NCI-H226 (cell line): ENCODE measurements at places on chromosomes 3 and 15.

- no peak for DNase-seq
Measured at GRCh38 chr15:60077581-60078359, 73.7 kb downstream of the FOXB1 start.

- DNase-seq, result no peak
Measured at GRCh38 chr3:57048052-57048671, 12.3 kb upstream of the SPATA12 start.

- no peak for DNase-seq
Measured at GRCh38 chr15:90495067-90495466, 34.7 kb upstream of the CRTC3 start.

- no peak for DNase-seq
Measured at GRCh38 chr3:193830791-193831191, 237.8 kb downstream of the OPA1 start.

- no peak for DNase-seq
Measured at GRCh38 chr3:119219069-119219468, 21.6 kb downstream of the B4GALT4 start.

- no peak for DNase-seq
Measured at GRCh38 chr3:79175870-79176269, 591.9 kb downstream of the ROBO1 start.

DNA sequence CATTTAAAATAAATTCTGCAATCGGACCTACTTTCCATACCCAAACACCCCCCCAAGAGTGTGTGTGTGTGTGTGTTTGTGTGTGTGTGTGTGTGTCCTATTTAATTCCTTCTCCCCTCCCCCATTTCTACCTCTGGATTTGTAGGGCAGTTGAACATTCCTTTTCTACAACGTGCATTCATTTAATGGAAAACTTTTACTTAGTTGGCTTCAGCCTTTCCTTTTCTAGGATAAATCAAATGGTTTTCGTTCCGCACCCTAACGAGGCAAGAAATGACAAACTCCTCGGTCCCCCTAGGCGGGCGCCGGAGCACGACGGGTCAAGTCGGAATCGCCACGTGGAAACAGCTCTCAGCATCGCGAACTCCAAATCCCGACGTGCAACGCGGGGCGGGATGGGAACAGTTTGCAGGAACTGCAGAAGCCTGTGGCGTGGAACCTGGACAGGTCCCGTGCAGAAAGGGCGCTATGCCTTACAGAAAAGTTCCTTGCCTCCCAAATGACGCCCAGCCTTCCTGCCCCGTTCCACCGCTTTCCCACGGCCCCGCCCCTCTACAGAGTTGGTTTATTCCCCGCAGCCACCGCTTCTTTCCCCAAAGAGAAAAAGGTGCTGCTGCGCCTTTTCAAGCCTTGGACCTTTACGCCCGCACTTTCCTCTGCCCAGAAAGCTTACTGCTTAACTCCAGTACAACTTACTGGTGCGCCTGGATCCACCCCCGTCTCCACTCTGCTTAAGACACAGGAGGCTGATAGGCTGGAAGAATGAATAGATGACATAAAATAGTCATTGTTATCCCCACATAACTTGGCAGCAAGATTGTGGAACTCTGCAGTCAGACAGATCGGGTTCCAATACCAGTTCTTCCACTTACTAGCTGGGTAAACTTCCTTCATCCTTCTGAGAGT, 1.1 kb upstream of the EIF2B5 start:
- DNase-seq, result peak; percentile 66

DNA sequence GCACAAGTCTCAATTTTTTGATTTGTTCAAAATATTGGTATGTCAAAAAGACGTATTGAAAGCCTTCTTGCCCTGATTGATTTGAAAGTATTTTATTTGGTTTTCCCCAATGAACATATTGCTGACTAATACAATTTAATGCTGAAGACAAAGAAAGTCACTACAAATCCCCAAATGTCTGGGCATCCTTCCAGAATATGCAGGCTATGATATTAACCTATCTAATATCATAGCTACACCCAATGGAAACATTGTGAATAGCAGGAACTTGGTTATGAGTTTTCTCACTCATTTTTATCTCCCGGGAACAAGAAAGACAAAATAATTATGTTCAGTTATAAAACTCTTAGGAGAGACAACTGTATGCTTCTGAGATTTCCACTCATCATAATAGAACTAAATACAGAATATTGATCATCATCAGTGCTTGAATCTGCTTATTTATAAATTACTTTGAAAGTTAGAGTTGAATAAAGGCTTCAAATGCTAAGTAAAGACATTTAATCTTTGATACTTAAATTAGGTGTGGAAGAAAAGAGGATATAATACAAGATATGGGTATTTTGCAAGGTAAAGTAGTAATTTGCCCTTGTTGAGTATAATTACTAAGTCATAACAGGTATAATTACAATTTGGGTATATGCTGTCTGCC, 483.9 kb downstream of the RBMS3 start:
- peak; percentile 67 for DNase-seq

DNA sequence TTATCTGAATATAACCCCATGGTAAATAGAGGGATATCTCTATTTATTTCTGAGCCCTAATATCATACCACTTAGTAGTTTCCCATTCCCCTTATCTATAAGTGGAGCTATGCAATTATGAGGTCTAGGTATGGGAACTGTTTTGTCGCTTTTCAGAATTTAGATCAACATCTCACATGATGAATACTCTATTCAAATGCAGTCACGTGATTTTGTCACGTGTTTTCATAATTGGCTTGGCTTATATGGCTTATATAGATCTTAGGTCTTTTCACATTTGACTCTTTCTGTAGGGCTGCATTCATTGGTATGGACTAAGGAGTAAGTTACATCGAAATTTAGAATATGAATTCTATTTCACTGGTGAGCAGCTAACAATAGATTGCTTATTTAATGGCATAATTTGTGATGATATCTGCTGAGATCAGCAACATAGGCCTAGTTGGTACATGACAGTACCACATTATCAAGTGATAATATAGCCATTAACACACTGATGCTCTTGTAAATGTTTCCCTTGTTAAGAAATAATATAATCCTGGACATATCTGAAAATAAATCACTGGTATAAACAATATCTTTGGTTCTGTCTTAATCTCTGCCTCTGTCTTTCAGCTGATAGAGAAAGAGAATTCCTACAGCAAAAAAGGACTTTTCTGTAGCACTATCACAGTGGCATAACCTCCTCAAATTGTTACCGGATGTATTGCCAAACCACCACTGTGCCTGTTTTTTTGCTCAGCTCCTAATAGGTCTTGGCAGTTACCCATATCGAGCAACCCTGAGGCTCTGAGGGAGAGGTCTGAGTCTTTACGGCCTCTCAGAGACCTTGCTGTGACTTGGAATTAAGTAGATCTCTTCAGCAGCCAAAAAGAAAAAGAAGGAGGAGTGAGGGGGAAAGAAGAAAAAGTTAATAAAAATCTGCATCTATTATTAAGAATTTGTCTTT, 357.1 kb downstream of the ZPLD1 start:
- DNase-seq, result peak; percentile 59

GRCh38 chr3:71987828-71988227, 202.9 kb upstream of the PROK2 start:
- no peak for DNase-seq

DNA sequence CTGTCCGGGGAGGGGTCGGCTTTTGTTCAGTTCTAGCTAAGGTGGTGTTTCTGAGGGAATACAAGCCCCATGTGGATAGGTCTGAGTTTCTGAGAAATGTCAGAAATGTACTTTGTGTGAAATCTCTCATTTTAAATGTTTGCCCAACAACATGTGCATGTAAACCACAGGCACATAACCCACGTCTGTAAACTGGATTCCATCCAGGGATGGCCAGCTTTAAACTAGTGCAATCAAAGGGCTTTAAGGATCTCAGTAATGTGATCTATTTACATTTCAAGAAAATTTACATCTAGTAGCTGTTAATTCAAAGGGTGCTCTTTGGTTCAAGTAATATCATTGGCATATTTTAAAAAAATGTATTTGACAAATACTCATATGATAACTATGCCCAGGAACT, 52.0 kb downstream of the POLR2M start:
- DNase-seq, result no peak

GRCh38 chr3:109081746-109082510, 36.0 kb downstream of the MORC1 start:
- DNase-seq, result peak; percentile 4

- no peak for DNase-seq
Measured at GRCh38 chr3:134852893-134853351, 57.9 kb downstream of the EPHB1 start.

GRCh38 chr3:105965384-105965783, 96.6 kb upstream of the CBLB start:
- DNase-seq, result peak; percentile 47

- DNase-seq, result no peak
Measured at GRCh38 chr3:78277220-78277619, 1237.3 kb downstream of the ROBO2 start.

GRCh38 chr3:47418167-47419082, 37.6 kb downstream of the PTPN23 start:
- DNase-seq, result no peak

DNA sequence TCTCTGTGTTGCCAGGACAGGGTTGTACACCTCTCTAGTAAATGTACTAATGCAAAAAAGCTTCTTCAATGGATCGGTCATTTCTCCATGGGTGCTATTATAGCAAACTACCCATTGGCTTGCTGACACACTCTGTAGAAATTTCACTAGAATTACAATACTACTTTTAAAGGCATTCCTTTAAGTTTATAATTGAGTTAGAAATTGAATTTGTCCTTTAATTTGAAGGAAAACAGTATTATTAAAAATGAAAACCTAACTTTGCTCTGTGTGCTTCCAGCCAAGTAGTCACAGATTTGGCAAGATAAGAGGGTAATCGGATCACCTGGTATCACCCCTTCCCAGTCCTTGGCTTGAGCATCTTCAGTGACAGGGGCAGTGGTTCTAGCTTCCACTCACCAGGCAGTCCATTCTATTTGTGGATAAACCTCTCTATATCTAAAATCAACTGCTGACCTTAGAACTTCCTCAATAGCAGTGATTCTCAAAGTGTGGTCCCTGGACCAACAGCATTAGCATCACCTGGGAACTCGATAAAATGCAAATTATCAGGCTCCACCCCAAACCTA, 93.2 kb downstream of the GHSR start:
- no peak for DNase-seq

DNA sequence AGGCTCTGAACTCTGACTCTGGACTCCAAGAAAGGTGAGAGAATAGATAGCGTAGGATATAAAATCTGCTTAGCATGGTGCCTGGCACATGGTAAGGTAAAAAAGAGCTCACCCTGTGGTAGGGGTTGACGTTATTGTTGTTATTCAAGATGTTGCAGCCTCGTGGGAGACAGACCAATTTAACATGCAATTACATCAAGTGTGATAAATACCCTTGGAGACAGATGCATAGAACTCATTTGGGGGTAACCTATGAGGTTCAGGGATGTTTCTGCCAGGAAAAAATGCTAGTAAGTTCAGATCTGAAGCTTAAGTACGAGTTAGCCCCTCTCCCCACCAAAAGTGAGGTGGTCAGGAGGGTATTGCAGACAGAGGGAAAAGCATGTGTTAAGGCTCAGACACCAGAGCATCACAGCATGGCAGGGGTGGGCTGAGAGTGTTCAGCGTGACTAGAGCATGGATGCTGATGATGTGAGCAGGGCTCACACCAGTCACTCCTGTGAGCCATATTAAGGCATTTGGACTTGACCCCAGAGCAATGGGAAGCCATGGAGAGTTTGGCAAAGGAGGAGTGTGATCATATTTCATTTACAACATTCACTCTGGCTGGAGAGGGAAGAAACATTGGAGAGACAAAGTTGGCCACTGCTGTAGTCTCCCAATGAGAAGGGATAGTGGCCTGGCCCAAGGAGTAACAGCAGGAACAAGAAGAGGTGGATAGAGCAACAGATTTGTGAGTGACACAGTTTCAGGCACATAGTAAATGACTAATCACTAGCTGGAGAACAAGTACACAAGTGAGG, 181.0 kb downstream of the UACA start:
- DNase-seq, result no peak
